ENCODE measurements at places on chromosomes 6 and 20.

- DNase-seq, result peak; percentile 25
Measured at GRCh38 chr6:11094411-11094851, 797 bp downstream of the SMIM13 start.

DNA sequence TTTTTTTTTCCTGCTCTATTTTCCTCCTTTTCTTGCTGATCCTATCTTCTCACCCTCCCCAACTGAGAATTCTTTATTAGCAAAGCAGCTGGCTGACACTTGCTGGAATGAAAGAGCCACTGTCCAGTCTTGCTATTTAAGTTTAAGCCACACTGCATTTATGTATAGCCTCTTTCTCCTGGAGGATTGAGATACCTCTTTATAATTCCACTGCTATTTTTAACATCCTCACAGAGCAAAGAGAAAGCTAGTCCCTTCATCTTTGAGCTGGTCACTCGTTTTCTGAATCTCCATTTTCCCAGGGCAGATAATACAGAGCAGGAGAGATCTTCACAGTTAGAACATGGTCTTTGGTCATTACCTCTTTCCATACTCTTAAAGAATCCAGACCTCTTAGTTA lies 36.0 kb upstream of the EEF1A1 start:
- DNase-seq, result no peak

GRCh38 chr6:79777713-79778579 lies 146.8 kb downstream of the SH3BGRL2 start:
- DNase-seq, result peak; percentile 86

DNA sequence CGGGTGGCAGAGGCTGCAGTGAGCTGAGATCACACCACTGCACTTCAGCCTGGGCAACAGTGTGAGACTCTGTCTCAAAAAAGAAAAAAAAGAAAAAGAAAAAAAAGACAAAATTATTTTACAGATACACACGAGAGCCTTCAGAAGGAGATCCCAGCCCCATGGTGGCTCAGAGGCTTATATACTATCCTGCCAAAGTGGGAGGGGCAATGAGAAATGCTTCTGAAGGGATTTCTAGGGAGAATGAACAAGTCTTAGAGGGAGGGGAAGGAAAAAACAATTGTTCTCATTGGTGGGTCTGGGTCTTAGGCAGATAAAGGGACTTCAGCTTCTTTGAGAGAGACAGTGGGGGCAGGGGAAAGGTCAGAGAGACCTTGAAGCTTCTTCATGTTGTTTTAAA lies 76.8 kb downstream of the BANF2 start:
- no peak for DNase-seq

DNA sequence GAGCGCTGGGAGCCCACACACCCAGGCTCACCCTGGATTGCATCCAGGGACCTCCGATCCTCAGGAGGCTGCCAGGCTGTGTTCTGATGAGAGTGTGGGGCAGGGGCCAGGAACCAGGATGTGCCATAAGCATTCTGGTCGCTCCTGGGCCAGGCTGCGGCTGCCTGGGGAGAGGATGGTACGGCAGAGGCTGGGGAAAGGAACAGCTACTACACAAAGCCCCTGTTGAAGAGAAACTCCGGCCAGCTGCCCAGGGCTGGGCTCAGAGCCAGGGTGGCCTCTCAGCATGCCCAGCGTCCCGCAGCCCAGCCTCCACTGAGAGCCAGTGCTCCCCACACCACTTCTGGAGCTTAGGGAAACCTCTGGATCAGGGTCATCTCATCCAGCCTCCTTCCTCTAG lies 21.7 kb upstream of the OCSTAMP start:
- DNase-seq, result no peak

- no peak for DNase-seq
Measured at GRCh38 chr6:105357165-105357564, 45.7 kb downstream of the PREP start.

DNA sequence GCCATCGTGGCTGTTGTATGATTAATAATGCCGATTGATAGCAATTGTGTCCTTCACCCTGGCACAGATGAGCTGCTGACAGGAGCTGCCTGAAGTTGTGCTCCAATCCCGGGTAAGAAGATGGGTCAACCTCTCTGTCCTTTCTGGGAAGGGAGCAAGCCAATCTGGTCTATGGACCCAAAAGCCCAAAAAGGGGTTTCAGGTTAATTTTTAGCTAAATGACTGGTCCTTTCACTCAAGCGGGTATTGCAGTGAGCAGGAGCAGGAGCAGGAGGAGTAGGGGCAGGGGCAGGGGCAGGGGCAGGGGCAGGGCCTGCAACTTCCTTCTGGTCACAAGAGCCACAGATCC lies 164.8 kb downstream of the TAF4 start:
- no peak for DNase-seq

- no peak for DNase-seq
Measured at GRCh38 chr6:75488033-75488432, 5.6 kb downstream of the FILIP1 start.

- no peak for DNase-seq
Measured at GRCh38 chr20:31690124-31690666, 32.5 kb downstream of the BCL2L1 start.

DNA sequence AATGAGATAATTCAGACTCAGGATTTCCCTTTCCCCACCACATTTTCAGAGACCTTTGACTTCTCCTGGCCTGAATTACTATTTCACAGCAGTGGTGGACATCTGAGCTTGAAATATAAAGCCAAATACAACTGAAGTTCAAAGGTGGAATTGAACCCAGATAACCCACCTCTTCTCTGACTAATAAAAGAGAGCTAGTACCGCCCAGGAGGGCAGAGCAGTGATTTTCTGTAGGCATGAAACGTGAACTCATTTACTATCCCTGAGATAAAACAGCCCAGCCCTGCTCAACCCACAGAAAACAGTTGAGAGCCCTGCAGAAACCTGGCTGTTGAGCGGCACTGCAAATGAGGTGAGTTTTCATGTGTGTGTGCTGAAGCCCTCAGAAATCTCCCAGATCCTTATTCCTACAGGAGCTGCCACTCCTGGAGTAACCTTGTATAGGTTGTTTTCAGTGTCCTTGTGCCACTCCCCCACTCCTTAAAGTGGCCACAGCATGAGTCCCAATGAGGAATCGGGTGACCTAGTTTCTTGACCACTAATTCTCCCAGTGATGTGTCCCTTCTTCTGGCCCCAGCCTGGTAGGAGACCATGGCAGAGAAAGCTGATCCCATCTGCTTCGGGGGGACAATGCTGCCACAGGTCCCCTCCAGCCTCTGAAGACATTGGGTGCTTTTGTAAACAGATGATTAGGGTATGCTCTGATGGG lies 99.2 kb downstream of the NOL4L start:
- no peak for DNase-seq

- DNase-seq, result no peak
Measured at GRCh38 chr6:44273617-44274016, 3.4 kb downstream of the TMEM151B start.

GRCh38 chr6:137927777-137928218 lies 60.7 kb downstream of the TNFAIP3 start:
- peak; percentile 66 for DNase-seq

- no peak for DNase-seq
Measured at GRCh38 chr20:4083098-4083865, 67.9 kb upstream of the RNF24 start.

- DNase-seq, result no peak
Measured at GRCh38 chr6:155523821-155524651, 68.4 kb upstream of the NOX3 start.

GRCh38 chr6:15389765-15390723 lies 144.2 kb downstream of the JARID2 start:
- no peak for DNase-seq

- no peak for DNase-seq
Measured at GRCh38 chr6:156053626-156054025, 598.0 kb upstream of the NOX3 start.

GRCh38 chr20:33570743-33571142 lies 80.8 kb downstream of the CBFA2T2 start:
- no peak for DNase-seq

- DNase-seq, result no peak
Measured at GRCh38 chr6:133886104-133886775, 2.7 kb upstream of the TCF21 start.

DNA sequence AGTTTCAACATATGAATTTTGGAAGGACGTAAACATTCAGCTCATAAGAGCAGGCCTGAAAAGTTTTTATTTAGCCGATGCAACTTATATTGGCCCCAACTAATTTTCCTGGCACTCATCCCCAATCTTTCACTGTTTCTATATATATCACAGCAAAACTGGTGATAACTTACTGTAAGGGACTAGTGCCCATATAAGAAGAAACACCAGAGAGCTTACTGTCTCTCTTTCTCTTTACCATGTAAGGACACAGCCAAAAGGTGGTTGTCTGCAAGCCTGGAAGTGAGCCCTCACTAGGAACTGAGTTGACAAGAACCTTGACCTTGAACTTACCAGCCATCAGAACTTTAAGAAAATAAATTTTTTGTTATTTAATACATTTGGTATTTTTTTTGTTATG lies 807.4 kb upstream of the CITED2 start:
- DNase-seq, result no peak

GRCh38 chr6:7341989-7342742 lies 29.2 kb upstream of the SSR1 start:
- DNase-seq, result no peak

GRCh38 chr20:47583551-47583950 lies 81.9 kb downstream of the NCOA3 start:
- DNase-seq, result no peak

- DNase-seq, result no peak
Measured at GRCh38 chr6:134123666-134124208, 71.3 kb upstream of the SLC2A12 start.

DNA sequence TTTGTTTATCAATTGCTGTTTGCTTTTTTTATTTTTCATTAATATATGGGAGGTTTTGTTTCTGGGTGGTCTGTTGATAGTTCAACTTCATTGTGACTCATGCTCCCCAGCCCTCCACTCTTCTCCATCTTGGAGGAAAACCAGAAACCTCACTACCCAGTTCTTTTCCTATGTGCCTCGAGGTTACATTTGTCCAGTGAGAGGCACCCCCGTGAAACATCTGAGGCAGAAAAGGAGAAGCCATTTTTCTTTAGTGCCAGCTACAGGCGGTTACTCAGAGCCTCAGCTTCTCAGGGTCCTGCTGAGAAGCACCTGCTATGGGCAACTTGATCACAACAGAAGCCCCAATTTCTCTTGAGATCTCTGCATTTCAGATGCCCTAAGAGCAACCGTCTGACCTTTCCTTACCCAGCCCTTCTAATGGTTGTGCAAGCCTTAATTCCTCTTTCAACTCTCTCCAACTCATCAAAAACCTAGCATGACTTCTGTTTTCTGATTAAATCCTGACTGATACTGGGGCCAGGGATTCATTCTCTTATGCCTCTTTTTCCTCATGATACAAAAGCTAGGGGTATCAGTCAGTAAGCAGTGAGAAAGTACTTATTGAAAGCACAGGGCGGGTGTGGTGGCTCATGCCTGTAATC lies 144.6 kb downstream of the ELOVL4 start:
- no peak for DNase-seq

- no peak for DNase-seq
Measured at GRCh38 chr6:65501045-65501444, 206.0 kb downstream of the EYS start.

GRCh38 chr6:155079985-155080452 lies 84.9 kb downstream of the TIAM2 start:
- no peak for DNase-seq

Data from activated T-cell treated with anti-CD3 and anti-CD28 coated beads for 4 hours (primary cell).